Keratinocyte (primary cell): ENCODE measurements at places on chromosomes 5 and 9. TPM values are rescaled to one million over a fixed set of nuclear protein-coding genes. Genes with fewer than 3 reads are reported as not detected.

Gene SPAAR
- not detected in 3 replicates for polyA plus RNA-seq

Gene CA9
- polyA plus RNA-seq: 0.89 to 9.5 TPM (median 7.2 TPM) in 3 replicates

Gene OLFM1
- polyA plus RNA-seq: 0.25 to 0.46 TPM (median 0.37 TPM) in 3 replicates

Gene PDE6A
- polyA plus RNA-seq: 0.03 to 0.05 TPM (median 0.03 TPM) in 3 replicates

Gene CARD19
- 30.8 to 67.4 TPM (median 36.7 TPM) in 3 replicates for polyA plus RNA-seq

Gene PITX1
- polyA plus RNA-seq: 0.73 to 2.3 TPM (median 1.7 TPM) in 3 replicates

Gene TNC
- 50.0 to 103 TPM (median 58.7 TPM) in 3 replicates for polyA plus RNA-seq

Gene NR2F1
- 0.03 TPM in 1 of 3 replicates, not detected in the others for polyA plus RNA-seq

Gene CCNJL
- 1.6 to 4.2 TPM (median 2.1 TPM) in 3 replicates for polyA plus RNA-seq

Gene ADGRV1
- 0.03 to 0.28 TPM (median 0.05 TPM) in 3 replicates for polyA plus RNA-seq
